ENCODE measurements at places on chromosomes 13 and 19. TPM values are rescaled to one million over a fixed set of nuclear protein-coding genes. Genes with fewer than 3 reads are reported as not detected.

The TNFSF11 gene
- total RNA-seq = not detected

The KLC3 gene
- 2.0 TPM for total RNA-seq

The LGALS14 gene
- not detected for total RNA-seq

The NLRP11 gene
- not detected for total RNA-seq

The C13orf46 gene
- total RNA-seq = 0.84 TPM

The TMEM272 gene
- total RNA-seq = not detected
